ENCODE measurements at places on chromosomes 2 and 18. TPM values are rescaled to one million over a fixed set of nuclear protein-coding genes. Genes with fewer than 3 reads are reported as not detected.

DNA sequence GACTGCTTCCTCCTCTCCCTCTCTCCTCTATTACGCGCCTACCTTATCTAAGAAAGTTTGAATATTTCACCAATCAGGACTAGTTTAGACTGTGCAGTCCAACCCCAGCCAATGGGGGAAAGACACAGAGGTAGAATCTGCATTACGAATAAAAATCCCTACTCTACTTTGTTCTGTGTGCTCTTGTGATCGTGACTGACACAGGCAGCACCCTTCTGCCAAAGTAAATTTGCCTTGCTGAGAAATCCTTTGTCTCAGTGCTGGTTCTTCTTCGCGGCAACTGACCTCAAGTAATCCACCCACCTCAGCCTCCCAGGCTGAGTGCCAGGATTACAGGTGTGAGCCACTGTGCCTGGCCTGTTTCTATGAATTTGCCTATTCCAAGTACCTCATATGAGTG, 8.6 kb upstream of the CDCA7 start:
- no peak for DNase-seq

EEF1B2 gene
- total RNA-seq = 294 TPM

GRCh38 chr2:29024882-29025430, 43.9 kb downstream of the TOGARAM2 start:
- no peak for DNase-seq

DNA sequence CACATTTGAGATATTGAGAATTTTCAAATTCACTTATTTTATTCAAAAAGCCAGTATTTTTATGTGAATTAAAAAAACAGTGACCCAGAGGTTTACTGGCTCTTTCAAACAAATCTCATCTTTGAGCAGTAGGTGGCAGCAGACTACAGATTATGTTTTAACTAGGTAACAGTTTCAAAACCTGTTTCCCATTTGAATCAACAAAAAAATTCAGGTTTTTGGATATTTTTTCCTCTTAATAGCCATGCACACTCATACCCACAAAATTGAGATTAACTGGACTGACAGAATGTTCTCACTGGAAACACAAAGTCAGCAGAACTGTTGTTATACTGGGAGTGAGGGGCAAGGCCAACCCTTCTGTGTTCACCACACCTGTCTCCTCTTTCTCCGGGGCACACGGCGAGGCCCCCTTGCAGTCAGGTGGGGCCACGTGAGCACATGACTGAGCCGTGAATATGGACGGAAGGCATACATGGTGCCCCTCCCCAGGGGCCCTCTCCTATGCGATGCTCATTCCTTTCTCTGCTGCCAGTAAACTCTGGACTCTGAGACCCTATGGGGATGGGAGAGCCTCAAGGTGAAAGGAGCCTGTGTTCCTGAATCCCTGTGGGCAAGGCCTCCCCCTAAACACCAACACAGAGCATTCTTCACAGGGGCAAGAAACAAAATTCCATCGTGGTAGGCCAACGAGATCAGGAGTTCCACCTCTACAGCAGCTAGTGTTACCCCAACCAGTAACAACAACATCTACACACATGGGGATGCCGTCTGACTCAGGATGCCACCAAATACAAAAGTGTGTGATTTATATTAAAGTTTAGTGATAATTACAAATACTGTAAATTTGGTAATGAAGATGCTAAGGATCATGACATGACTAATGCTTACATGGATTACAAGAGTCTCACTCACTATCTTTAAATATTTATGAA, 80.4 kb downstream of the LPIN2 start:
- peak; percentile 58 for DNase-seq

DNA sequence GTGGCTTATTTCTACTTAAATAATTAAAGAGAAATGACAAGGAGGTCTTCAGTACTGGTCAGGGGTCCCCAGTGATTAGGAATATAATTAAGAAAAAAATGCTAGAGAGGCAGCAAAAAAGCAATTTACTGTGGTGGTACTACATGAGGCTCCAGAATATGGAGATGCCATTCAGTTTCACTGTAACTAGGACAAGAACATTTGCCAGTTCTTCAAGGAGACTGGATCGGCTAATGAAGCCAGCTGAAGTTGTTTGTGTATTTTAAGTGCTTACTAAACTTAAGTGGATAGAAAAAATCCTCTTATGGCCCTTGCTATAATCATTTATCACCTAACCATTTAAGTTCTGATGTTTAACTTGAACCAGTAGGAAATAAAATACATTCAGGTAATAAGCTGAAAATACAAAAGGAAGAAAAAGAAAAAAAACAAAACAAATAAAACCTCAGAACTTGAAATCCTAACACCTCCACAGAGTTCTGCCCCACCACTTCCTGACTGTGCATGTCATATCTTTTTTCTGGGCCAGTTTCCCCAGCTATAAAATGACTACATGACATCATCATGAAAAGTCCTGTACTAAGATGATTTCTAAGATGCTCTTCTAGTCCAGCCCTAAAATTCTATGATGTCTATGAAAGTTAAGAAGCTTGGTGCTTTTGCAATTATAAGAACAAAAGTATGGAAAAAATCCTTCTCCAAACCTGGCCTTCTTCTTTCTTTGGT, 98.0 kb downstream of the TRABD2A start:
- no peak for DNase-seq

DNA sequence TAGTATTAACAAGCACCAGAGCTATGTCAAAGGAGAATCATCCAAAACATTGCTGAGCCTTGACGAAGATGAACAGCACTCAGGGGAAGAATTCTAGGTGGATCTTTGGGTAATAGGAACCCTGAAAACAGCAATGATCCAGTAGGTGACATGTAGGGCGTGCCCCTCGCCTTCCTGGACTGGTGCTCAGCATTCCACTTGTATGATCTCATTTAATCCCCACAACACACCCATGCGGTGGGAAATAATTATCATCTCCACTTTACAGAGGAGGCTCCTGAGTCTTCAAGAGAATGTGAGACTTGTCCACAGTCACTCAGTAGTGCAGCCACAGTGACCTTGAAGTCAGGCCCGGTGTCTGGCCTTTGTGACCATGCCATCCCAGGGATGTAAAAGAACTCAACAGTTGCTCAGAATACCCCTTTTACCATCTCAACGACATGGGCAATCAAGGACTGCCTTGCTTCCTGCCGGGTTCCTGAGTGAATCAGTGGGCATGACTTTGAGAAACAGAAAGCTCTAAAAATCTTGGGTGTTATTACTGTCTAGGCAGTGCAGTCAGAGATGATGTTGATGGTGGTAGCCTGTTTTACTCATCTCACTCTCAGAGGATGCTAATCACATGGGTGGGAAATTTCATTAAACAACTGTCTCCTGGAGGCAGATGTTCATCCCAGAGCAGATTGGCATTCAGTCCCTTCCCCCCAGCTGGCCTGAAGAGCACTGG, 161.6 kb downstream of the BCL11A start:
- no peak for DNase-seq

RAB6C gene
- 0.23 TPM for total RNA-seq

DNA sequence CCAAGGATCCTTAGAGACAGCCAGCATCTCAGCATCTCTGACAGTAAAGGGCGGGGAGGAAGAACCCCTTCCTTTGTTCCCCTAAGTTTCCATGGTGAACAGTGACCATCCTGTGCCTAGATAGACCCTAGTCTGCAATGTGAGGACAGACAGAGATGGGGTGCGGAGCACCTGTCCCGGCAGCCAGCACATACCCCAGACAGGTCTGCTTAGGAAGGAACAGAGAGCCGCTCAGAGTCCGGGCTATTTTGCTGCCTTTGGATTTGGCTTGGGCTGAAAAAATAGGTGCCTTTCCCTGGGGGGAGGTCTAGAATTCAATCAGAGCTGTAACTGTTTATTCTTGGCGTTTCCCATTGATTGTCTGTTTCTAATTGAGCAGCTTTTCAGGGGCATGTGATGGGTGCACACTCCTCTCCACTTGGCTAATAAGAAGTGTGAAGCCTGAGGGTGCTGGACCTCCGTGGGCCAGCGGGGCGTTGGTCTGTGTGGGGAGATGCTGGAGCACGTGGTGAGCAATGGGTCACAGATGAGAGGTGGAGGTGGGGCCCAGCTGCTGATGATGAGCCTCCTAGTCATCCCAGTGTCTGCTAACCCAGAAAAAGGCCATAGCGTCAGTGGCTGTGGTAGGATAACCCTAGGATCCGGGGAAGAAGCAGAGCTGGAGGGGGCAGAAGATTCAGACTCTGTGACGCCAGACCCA, 236.8 kb downstream of the SEPTIN10 start:
- DNase-seq = no peak

- DNase-seq = no peak
Observed at GRCh38 chr2:181662287-181662686, 5.4 kb upstream of the CERKL start.

DSG2 gene
- 103 TPM for total RNA-seq

DNA sequence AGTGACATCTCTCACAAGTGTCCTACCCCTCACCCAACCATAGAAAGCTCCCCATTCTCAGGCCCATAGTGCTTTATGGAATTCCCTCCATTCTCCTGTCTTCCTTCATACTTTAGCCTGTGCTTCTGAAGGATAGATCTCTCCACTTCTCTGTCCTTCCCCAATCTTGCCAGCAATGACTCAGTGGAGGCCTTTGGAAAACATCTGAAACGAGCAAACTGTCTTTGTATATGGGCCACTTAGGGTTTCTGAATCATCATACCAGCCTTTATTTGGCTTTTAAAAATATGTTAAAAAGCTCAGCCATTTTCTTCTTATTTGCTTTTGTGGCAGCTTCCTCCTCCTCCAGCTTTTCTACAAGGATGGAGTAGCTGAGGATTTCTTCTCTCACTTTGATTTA, 65.6 kb upstream of the ZNF385B start:
- no peak for DNase-seq

GRCh38 chr2:150135223-150135883, 352.1 kb downstream of the RND3 start:
- peak; percentile 69 for DNase-seq

DNA sequence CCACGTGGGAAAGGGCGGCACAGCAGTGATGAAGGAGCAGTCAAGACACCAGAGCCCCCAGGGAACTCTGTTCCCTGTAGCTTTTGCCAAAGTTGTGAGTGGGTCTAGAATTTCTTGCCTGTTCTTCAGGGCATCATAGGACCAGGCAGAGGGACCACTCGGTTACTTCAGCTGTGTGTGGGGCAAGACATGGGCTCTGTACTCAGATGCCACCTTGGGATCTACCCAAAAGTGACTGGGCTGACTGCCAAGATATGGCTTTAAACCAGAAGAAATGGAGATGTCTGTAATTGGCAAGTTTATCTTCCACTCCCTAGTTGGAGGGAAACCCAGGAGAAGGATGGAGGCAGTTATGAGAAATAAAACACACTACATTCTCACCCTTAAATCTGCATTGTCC, 29.6 kb downstream of the KCNF1 start:
- DNase-seq = no peak

MTCL1 gene
- total RNA-seq = 182 TPM

DNA sequence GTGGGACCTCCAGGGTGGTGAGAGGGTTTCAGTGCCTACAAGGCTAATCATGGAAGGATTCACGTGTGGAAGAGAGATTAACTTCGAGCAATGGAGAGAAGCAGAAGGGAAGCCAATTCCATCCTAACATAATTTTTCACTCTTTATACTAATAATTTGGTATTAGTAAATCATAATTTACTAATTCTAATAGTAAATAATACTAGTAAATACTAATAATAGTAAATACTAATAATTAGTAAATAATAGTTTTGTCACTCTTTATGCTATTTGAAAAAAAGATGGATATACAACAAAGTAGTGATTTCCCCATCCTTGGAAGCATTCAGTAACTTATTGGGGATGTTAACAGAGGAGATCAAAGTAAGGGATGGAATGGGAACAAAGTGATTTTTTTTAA, 6.4 kb upstream of the SAG start:
- no peak for DNase-seq

DNA sequence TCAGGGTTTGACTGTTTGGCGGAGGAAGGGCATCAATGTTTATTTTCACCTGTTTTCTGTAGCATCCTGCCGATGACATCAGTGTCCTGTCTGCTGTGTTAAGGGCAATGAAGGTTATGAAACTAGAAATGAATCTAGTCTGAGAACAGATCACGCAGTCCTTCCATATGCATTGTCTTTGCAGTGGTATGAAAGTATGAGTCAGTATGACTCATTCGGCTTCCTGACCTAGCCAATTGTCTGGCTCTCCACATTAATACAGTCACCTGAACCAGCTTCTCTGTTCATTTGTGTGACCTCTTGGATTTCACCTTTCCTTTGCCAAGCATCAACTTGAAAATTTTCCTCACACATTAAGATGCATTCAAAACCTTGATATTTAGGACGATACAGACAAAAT, 353.8 kb downstream of the RND3 start:
- DNase-seq = peak; percentile 72

LIMS3 gene
- total RNA-seq = 3.1 TPM

DNA sequence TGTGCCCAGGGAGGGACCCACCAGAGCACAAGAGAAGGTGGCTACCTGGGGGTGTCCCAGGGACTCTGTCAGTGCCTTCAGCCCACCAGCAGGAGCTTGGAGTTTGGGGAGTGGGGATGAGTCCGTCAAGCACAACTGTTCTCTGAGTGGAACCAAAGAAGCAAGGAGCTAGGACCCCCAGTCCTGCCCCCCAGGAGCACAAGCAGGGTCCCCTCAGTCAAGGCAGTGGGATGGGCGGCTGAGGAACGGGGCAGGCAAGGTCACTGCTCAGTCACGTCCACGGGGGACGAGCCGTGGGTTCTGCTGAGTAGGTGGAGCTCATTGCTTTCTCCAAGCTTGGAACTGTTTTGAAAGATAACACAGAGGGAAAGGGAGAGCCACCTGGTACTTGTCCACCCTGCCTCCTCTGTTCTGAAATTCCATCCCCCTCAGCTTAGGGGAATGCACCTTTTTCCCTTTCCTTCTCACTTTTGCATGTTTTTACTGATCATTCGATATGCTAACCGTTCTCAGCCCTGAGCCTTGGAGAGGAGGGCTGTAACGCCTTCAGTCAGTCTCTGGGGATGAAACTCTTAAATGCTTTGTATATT, 14.0 kb downstream of the ITM2C start:
- DNase-seq = no peak

DNA sequence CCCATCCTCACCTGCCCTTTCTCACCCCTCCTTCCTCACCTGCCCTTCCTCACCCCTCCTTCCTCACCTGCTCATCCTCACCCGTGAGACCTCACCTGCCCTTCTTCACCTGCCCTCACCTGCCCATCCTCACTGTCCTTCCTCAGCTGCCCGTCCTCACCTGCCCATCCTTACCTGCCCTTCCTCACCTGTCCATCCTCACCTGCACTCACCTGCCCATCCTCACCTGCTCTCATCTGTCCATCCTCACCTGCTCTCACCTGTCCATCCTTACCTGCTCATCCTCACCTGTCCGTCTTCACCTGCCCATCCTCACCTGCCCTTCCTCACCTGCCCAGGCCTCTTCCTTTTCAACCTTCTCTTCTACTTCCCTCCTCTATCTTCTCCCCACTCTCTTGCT, 34.4 kb downstream of the KCNG2 start:
- no peak for DNase-seq

- no peak for DNase-seq
Observed at GRCh38 chr2:25976983-25977741, 5.1 kb downstream of the KIF3C start.

- peak; percentile 63 for DNase-seq
Observed at GRCh38 chr18:35143622-35144596, 96.9 kb upstream of the ZNF397 start.

GRCh38 chr2:120884472-120885290, 149.0 kb downstream of the GLI2 start:
- no peak for DNase-seq

Data from mucosa of gallbladder (tissue), 1 donor.